ENCODE measurements at places on chromosomes 12 and 14.

- no peak for DNase-seq
These were observed 265.7 kb downstream of the AEBP2 start for GRCh38 chr12:19704966-19705365.

GRCh38 chr12:28611115-28611435 lies 420.8 kb downstream of the CCDC91 start:
- no peak for DNase-seq

DNA sequence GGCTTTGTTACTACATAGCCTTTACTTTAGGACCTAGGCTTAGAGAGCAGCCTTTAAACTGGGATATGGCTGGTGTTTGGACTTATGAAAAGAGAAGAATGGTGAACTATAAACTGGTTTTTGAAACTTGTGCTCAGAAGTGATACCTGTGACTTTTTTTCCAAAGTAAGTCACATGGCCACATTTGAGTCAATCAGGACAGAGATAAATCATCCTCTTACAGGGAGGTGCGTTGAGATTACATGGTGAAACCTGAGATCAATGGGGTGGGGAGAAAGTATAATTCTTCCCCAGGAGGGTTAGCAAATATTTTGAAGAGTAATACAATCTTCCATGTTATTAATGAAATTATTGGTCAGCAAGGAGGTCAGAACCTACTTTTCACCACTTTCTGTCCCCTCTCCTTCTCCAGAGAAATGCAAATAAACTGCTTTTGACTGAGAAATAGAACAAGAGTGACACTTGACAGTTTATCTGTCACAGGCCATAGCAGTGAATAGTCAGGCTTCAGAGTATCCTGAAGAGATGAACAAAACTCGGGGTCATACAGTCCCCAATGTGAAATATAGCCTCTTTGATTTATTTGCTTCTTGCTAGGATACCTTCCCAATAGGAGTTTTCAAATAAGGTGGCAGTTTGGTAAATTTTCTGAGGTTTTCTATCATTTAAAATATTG lies 11.1 kb upstream of the ZNF641 start:
- DNase-seq: no peak

GRCh38 chr12:54371328-54372112 lies 7.2 kb upstream of the GPR84 start:
- no peak for DNase-seq

DNA sequence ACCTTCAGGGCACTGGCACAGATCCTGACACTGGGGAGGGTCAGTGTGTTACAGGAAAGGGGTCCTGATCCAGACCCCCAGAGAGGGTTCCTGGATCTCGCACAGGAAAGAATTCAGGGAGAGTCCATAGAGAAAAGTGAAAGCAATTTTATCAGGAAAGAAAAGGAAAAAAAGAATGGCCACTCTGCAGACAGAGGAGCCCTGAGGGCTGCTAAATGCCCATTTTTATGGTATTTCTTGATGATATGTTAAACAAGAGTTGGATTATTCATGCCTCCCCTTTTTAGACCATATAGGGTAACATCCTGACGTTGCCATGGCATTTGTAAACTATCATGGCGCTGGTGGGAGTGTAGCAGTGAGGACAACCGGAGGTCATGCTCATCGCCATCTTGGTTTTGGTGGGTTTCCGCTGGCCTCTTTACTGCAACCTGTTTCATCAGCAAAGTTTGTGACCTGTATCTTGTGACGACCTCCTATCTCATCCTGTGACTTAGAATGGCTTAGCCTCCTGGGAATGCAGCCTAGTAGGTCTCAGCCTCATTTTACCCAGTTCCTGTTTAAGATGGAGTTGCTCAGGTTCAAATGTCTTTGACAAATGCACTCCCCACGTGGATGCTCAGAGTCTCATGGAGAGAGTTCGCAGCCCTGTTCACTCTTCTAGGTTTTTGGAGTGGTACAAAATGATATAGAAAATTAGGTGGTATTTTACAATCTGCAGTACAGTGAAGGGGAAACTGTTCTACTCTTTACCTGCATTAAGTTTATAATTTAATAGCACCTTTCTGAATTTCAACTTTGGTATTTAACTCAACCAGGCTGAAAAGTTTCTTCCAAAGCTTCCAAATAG lies 1363.7 kb upstream of the TMEM132C start:
- no peak for DNase-seq

DNA sequence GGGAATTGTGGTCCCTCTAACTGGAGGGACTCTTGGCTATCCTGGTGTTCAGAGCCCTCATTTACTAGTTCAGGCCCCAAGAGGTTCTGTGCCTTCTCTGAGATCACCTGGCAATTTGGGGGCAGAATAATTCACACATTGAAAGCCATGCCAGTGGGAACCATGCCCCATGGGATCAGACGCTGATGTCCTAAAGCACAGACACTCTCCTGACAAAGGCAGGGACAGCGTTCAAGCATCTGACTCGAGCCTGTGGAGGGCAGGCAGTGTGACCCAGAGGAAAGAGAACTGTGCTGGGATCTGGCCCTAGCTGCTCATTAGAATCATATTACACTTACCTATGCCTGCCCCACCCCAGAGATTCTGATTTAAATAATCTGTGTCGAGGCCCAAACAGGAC lies 2.4 kb upstream of the ASB2 start:
- no peak for DNase-seq

DNA sequence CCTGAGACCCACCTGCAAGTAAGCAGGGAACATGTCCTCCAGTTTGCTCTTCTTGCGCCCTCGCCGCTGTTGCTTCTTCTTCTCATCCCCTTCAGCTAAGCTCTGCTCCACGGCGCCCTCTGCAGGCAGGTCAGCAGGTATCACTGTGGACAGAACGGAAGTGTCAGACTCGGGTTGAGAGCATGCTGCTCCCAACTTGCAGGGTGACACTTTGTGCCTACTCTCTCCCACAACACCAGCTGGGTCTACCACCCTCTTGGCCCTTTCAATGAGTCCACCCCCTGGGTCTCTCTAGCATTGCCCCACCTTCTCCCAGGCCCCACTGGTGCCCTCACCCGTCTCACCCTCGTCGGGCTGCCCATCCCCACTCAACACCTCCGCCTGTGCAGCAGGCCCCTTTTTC lies 16.7 kb downstream of the KMT2D start:
- DNase-seq: peak; percentile 54

Measured in T-helper 22 cell (primary cell).